NCI-H187 treated with DMSO at 0.1 percent for 48 hours (cell line): ENCODE measurements at places on chromosomes 6 and 20.

DNA sequence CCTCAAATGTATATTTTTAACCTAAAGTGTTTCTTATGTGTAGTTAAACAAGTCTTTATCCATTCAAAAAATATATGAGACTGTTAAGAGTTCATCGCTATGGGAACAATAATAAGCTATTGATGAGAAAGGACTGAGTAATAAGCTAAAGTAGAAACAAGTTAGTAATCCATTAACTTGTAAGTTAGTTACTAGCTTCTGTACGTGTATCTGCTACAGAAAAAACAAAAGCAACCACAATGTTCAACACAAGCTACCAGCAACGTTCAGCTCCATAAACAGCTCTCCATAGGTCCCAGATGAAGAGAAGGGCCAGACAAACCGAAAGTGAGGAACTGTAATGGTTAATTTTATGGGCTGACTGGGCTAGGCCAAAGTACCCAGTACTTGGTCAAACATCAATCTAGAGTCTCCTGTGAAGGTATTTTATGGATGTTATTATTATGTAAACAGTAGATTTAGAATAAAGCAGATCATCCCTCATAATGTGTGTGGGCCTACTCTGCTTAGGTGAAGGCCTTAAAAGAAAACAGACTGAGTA, 33.8 kb upstream of the FAM135A start:
- no peak for DNase-seq

GRCh38 chr20:3472105-3472504, 1.3 kb downstream of the ATRN start:
- DNase-seq: no peak

DNA sequence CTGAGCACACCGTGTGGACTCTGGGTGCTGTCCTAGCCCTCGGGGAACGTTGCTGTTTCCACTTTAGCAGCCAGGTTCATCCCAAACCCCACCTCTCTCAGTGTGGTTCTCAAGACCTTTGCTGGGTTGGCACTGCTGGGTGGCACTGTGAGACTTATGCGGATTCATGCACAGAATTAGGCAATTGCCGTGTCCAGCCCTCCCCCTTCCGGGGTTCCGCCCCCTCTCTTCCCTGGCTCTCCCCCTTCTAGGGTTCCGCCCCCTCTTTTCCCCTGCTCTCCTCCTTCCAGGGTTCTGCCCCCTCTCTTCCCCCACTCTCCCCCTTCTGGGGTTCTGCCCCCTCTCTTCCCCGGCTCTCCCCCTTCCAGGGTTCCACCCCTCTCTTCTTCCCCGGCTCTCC, 39.8 kb upstream of the SLCO4A1 start:
- no peak for DNase-seq

DNA sequence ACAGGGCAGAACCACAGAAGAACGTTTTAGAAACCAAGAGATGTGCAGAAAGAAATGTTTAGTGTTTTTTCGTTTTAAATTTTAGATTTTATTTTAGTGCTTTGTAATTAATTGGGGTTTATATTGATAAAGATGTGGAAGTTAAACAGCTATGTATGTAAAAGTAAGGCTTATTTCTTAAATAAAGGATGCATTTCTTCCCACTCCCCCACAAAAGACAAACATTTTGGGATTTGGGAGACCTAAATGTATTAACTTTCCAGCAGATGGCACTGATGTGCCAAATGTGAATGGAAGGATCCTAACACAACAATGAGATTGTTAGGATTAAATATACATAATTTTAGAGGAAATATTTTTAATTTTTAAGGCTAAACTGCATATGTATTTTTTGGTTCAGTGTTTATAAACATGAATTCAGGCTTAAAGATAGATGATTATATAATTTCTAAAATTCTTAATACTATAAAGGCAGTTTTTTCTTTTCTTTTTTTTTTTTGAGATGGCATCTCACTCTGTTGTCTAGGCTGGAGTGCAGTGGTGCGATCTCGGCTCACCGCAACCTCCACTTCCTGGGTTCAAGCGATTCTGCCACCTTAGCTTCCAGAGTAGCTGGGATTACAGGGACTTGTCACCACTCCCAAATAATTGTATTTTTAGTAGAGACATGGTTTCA, 12.0 kb downstream of the PFDN4 start:
- DNase-seq: no peak

DNA sequence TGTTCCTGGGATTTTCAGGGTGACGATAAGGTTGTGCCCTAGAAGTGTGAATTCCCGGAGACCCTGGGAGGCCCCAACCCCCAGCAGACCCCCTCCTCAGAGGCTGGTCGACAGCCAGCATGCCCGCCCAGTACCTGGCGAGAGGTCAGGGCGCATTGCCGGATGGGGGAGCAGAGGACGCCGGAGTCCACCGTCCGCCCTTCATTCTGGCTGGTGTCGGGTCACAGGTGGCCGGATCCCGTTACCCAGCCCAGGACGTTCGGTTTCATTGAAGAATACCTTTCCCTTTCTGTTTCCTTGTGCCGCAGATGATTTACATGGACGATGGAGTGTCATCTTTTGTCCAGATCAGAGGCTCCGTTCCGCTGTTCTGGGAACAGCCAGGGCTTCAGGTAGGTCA, 61.3 kb downstream of the SYNJ2 start:
- no peak for DNase-seq

DNA sequence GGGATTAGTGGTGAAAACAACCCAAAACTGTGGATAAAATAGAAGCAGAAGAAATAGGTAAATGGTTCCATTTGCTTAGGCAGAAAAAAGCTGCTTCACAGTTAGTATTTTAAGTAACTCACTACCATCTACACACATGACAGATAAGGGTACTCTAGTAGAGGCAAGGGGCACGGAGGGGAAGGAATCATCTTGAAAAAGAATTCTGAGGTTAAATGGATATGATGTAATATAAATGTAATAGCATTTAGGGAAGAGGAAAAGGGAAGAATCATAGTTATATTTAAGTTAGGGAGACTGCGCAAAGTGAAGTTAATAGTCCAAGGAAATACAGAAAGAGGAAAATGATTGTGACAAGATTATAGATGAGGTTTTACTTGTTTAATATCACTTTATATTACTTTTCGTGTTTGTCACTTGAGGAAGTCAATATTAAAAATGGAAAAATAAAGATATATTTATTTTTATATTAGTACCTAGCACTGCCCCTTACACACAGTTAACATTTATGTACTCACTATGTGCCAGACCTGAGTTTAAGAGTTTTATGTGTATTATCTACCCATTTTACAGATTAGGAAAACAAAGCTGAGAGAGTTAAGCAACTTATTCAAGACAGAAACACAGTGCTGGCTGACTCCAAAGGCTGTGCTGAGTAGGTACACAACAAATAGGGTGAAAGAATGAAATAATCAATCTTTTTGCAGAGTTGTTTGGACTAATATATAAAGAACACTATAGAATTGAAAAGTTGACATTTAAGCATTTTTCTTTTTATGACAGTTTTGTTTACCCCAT, 128.1 kb downstream of the REV3L start:
- DNase-seq: no peak

DNA sequence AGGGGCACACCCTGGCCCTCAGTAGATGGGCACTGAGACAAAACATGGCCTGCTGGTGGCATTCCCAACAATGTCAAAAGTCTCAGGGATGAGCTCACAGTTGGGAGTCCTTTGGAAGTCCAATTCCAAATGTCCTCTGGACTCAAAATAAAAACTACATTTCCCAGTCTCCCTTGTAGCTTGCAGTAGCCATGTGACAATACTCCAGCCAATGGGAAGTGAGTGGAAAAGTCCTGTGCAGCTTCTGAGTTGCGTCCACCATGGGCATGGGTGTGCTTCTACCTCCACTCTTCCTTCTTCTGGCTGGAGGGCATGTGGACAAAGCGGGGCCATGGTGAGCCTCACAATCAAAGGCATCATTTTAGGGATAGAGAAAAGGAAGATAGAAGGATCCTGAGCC, 5.8 kb upstream of the ADAM33 start:
- no peak for DNase-seq

- no peak for DNase-seq
Observed at GRCh38 chr20:9602847-9603183, 88.4 kb downstream of the LAMP5 start.

GRCh38 chr6:116066789-116067188, 6.1 kb upstream of the FRK start:
- DNase-seq: no peak

DNA sequence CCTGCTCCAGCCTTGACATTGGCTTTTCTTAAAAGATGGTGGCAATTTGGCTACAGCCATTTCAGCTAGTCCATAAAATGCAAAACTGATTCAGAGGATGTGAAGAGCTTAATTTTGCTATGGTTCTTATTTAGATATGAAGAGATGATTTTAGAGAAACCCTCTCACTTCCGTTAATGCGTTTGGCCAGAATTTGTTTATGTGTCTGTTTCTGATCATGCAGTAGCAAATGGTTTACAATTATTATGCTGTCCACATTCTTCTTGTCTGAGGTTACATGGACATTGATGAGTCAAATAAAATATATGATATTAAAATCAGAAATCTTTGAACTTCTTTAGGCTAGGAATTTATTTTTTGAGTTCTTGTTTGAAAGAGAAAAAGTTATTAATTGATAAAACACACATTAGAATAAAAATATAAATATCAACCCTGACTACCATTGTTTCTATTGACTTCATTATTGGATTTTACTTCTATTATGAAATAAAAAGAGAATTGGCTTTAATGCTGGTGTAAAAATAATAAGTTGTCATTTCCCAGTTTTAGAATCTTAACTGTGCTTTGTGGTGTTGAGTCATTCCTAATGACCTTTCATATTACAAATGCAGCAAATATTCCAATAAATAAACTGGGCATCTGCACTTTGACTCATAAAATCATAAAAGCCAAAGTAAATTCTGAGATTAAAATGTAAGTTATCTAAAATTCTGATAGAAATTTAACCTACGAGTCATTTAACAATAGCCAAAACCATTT, 1286.0 kb upstream of the GJE1 start:
- DNase-seq: no peak

GRCh38 chr6:135048915-135049314, 5.7 kb downstream of the HBS1L start:
- no peak for DNase-seq

DNA sequence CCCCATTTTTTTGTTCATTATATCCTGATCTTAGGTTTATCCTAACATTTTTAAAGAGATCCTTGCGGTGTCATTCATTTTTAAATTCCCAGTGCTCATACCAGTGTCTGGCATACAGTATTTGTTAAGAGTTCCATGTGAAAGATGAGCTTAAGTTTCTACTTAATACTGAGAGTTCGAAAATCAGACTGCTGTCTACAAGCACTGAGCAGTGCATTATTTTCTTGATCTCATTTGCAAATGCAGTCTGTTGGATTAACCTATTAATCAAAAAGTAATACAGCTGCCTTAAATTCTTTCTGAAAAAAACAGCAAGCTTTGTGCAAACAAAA, 663 bp downstream of the COQ3 start:
- DNase-seq: no peak

GRCh38 chr6:31888276-31889258, 8.9 kb downstream of the EHMT2 start:
- no peak for DNase-seq

- no peak for DNase-seq
Observed at GRCh38 chr20:22686097-22686496, 101.7 kb upstream of the FOXA2 start.

DNA sequence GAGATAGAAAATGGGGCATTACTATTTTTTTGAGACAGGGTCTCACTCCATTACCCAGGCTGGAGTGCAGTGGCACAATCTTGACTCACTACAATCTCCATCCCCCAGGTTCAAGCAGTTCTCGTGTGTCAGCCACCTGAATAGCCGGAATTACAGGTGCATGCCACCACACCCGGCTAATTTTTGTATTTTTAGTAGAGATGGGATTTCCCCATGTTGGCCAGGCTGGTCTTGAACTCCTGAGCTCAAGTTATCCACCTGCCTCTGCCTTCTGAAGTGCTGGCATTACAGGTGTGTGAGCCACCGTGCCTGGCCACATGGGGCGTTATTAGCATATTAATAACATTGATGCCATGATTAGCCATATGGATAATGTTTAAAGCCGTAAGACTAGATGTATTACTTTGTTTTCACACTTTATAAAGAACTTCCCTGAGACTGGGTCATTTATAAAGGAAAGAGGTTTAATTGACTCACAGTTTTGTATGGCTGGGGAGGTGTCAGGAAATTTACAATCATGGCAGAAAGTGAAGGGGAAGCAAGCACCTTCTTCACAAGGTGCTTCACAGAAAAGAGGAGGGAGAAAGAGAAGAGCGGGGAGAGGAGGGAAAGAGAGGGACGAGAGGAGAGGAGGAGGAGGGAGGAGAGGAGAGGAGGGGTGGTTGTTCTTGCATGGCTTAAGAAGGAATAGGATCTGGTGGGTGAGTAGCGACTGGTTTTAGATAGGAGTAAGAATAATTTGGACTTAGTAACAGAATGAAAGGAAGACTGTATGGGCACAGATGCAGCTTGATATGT, 51.9 kb downstream of the MYO6 start:
- no peak for DNase-seq

DNA sequence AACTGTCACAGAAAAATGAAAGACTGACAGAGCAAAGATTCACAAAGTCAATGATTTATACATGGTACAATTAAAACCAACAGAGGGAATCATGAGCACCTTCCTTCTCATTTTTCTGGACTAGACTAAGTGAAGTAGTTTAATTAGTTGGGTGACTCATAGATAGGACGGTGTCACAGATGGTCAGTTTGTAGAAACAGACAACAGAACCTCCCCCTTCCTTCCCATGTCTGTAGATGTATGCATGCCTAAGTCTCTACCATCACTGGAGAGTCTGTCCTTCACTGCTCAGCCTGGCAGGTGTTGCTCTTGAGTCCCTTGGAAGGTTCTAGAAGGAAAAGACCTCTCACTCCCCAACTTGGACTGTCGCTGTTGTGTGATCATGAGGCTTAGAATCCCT, 75.4 kb upstream of the EEF1E1 start:
- DNase-seq: no peak

GRCh38 chr6:104940893-104941728, 15.8 kb upstream of the LIN28B start:
- no peak for DNase-seq

GRCh38 chr6:28974505-28974904, 30.6 kb downstream of the ZNF311 start:
- no peak for DNase-seq

- DNase-seq: peak; percentile 11
Observed at GRCh38 chr6:123830120-123830519, 26.5 kb downstream of the NKAIN2 start.

DNA sequence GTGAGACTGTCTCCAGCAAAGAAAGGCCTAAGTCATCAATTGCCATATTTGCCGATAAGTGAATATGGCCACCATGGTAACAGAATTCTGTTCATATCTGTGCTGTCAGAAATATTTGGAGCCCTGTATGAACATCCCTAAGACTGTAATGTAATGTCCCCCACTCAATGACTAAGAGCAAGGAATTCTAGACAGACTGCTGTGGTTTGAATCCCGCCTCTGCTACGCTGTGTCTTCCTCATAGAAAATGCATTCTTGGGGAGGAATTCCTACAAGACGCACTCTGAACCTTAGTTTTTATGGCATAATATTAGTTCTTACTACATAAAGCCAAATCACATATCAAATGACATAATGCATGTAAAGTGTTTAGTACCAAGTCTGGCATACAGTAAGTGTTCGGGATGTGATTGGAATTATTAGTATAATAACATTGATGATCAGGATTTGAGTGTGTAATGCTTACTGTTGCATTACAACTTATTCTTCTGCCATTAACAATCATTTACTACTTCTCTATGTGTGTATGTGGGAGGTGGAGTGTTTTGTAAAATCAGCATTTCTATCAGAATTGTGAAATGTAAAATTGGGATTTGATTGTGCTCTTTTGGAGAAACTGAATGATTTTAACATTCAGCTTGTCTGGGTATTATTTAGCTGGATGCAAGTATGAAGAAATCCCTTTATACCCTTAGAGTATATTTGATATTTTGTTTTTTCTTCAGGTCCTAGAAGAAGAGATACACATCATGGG, 103.0 kb downstream of the OLIG3 start:
- no peak for DNase-seq

- no peak for DNase-seq
Observed at GRCh38 chr6:158002951-158003853, 21.5 kb downstream of the SYNJ2 start.
